ENCODE measurements at places on chromosomes 12 and 14.
A peak's percentile ranks its signal among the peaks of the same experiment; 100 is the strongest.

DNA sequence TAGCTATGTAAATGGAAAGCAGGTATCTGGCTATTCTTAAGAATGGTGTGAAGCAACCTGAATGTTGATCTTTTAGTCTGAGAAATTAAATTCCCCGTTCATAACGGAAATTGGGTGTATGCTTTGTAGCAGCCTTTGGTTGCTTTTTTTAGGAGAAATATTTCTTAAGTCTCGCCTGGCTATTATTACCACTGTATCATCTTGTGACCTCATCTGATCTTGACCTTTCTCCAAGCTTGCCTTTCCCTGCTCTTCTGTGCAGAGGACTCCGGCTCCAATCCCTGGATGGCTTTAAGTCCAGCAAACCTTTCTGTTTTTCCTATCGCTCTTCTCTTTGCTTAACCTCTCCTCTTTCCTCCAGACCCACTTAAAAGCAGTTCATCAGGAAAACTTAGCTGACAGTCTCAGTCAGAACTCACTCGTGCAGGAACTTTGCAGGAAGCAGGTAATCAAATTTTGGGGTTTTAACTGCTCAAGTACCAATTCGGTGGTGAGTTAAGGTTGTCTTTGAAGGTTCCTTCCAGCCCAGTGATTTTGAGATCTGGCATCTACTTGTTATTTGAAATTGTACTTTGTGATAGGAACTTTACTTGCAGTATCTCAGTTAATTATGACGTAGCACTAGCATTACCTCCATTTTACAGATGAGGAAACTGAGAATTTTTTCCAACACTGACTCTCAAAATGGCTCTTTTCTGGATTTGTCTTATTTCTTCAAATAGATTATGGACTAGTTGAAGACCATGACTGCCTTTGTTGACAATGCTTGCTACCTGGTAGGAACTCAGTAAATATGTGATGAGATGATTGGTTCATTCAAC, 14.1 kb downstream of the PPFIBP1 start:
- DNase-seq, result no peak

- no peak for DNase-seq
These were observed 94.5 kb downstream of the LRRIQ1 start for GRCh38 chr12:85130646-85131045.

GRCh38 chr14:94306047-94306978, 13.2 kb upstream of the SERPINA10 start:
- DNase-seq, result no peak

- DNase-seq, result no peak
These were observed 44.1 kb upstream of the KCNJ8 start for GRCh38 chr12:21818627-21819026.

GRCh38 chr14:97977651-97978261, 1180.6 kb downstream of the VRK1 start:
- DNase-seq, result peak; percentile 62

GRCh38 chr14:52850451-52850909, 59.1 kb upstream of the GNPNAT1 start:
- DNase-seq, result no peak

DNA sequence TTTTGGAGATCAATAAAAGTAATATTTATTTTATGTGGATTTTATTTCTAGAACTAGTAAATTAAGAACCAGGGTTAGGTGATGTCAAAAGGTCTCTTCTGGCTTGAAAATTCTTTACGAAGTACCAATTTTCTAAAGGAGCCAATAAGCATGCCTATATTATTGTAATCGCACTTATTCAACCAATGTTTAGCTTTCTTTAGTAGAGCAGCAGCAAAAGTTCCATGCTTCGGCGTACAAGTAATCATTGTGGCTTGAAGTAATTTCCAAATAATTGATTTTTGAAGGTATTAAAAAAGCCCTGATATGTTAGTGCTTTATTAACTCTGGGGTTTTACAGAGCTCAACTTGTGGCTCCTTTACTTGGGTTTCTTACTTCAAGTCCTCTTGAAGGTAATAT, 3.4 kb downstream of the RMST start:
- no peak for DNase-seq

GRCh38 chr12:24069532-24070395, 120.3 kb upstream of the SOX5 start:
- no peak for DNase-seq

GRCh38 chr14:69132513-69133181, 20.3 kb downstream of the DCAF5 start:
- no peak for DNase-seq

GRCh38 chr12:15800278-15800677, 11.1 kb upstream of the EPS8 start:
- no peak for DNase-seq

DNA sequence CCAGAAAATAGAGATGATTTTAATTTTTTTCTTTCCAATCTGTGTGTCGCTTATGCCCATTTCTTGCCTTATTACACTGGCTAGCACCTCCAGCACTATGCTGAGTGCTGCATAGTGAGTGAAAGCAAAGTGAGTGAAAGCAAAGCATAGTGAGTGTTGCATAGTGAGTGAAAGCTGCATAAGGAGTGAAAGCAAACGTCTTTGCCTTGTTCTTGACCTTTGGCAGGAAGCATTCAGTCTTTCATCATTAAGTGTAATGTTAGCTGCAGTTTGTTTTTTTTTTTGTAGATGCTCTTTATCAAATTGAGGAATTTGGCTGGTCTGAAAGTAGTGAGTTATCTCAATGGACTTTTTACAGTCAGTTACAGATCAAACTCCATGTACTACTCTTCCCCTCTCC, 6.9 kb upstream of the CORO1C start:
- no peak for DNase-seq

- no peak for DNase-seq
These were observed 58.1 kb upstream of the PCED1B start for GRCh38 chr12:47021298-47021697.

- no peak for DNase-seq
These were observed 15.8 kb upstream of the RASSF8 start for GRCh38 chr12:25942709-25943108.

- no peak for DNase-seq
These were observed 7.2 kb downstream of the CPNE8 start for GRCh38 chr12:38898001-38898684.

GRCh38 chr14:71566276-71566675, 366.0 kb upstream of the RGS6 start:
- no peak for DNase-seq

- no peak for DNase-seq
These were observed 143.9 kb upstream of the NAV3 start for GRCh38 chr12:77686760-77687159.

GRCh38 chr12:54160769-54161480, 27.9 kb downstream of the SMUG1 start:
- DNase-seq, result no peak

- DNase-seq, result no peak
These were observed 226.4 kb downstream of the RASSF9 start for GRCh38 chr12:85609778-85610177.

- DNase-seq, result no peak
These were observed 9.6 kb downstream of the OR6S1 start for GRCh38 chr14:20631880-20632389.

GRCh38 chr12:27005495-27005894, 8.7 kb downstream of the TM7SF3 start:
- DNase-seq, result no peak

GRCh38 chr14:99447739-99448138, 32.9 kb downstream of the SETD3 start:
- no peak for DNase-seq
